Muscle of back (tissue), 13 donors: ENCODE measurements at places on chromosomes 3 and 15. TPM values are rescaled to one million over a fixed set of nuclear protein-coding genes. Genes with fewer than 3 reads are reported as not detected.

ASB14 gene
- 0.83 TPM for polyA plus RNA-seq

KCNMB2 gene
- polyA plus RNA-seq = 24.7 TPM

IQCF2 gene
- not detected for polyA plus RNA-seq

LRRC34 gene
- polyA plus RNA-seq = 3.4 TPM

FMN1 gene
- 2.4 TPM for polyA plus RNA-seq

FAM107A gene
- polyA plus RNA-seq = 1.2 TPM

KBTBD13 gene
- polyA plus RNA-seq = 1.2 TPM

FBN1 gene
- polyA plus RNA-seq = 351 TPM

SLC12A1 gene
- 0.20 TPM for polyA plus RNA-seq

CMTM8 gene
- polyA plus RNA-seq = 2.5 TPM

ATP8B4 gene
- polyA plus RNA-seq = 2.4 TPM

CCDC39 gene
- 1.5 TPM for polyA plus RNA-seq
